ENCODE measurements at places on chromosomes 3 and 15.

DNA sequence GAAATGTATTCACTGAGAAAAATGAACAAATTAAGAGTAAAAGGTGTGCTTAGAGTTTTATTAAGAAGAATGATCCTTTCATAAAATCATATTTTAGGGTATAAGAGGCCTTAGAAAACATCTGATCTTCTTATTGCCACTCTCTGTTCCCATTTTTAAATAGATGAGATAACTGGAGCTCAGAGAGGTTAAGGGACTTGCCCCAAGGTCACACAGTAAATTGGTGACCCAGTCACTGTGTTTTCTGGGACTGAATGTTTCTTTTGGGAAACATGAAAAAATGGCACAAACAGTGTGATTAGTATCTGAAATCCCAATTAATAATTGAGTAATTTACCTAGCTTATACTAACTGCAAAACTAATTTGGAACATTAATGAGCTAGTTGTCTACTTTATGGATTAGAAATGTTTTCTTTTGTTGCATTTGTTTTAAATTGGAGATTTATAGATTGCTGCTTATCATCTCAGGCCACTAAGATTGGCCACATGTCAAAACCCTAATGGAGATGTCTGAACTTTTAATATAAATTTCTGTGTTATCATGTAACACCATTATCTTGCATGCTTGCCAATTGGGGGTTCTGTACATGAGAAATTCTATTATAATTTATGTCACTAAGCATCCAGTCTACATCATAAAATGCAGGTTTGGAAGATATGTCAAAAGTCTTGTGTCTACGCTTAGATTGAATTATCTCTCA lies 64.9 kb downstream of the CMSS1 start:
- no peak for DNase-seq

GRCh38 chr15:81026836-81027599 lies 26.3 kb downstream of the TLNRD1 start:
- no peak for DNase-seq

GRCh38 chr15:70212286-70212962 lies 114.7 kb upstream of the TLE3 start:
- no peak for DNase-seq

DNA sequence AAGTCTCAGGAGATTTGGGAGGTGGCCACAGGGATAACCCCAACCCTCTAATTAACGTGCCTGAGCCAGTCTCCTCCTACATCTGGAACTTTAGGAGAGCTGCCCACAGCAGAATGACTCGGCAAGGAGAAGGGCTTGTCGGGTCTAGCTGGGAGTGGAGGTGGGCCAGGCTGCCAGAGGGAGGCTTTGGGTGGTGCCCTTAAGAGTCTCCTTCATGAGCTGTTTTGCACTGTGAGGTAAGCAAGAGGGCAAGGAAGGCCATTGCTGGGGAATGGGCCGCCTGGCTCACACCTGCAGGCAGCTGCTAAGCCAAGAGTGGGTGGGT lies 3.6 kb upstream of the TNK2 start:
- no peak for DNase-seq

- no peak for DNase-seq
Measured at GRCh38 chr3:154235330-154235729, 89.0 kb downstream of the DHX36 start.

- DNase-seq = no peak
Measured at GRCh38 chr3:119310071-119310470, 15.9 kb downstream of the ARHGAP31 start.

DNA sequence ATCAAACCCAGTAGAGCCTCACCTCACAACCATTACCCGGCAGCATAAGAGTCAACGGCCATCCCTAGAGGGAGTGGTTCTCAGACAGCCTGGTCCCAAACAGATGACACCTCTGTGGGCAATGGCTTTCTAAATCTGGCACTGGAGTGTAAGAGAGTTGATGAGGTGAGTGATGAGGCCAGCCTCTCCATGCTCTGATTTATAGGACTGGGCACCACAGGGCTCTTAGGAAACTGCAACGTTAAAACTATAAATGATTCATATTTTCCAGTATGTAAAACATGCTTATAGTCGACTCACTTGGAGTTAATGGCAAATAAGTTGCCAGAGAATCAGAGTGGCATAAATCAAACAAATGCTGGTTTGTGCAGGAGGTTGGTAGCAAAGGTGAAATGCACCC lies 187.7 kb downstream of the GREM1 start:
- no peak for DNase-seq

- no peak for DNase-seq
Measured at GRCh38 chr15:60255390-60255789, 142.4 kb downstream of the ANXA2 start.

- no peak for DNase-seq
Measured at GRCh38 chr3:194852831-194853508, 167.3 kb downstream of the FAM43A start.

GRCh38 chr15:89621547-89621946 lies 33.7 kb downstream of the KIF7 start:
- DNase-seq = no peak

GRCh38 chr3:157330206-157330605 lies 106.4 kb upstream of the PTX3 start:
- DNase-seq = no peak

DNA sequence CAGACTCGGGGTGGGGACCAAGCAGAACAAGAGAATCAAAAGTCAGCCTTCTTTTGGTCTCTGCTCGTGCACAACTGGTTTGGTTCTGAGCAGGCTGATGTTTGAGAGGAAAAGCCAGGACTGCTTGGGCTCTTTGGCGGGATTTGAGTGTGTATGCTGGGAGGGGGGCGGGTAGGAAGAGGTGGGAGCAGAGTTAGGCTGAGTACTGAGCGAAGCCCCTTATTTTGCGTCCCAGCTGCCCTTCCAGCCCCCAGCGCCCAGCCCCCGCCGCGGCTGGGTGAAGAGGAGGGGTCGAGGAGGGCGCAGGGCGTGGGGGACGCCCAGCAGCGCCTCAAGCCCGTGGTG lies 153.5 kb upstream of the GOLIM4 start:
- DNase-seq = no peak

GRCh38 chr3:15982667-15983196 lies 185.0 kb upstream of the ANKRD28 start:
- DNase-seq = no peak

GRCh38 chr3:128313071-128313725 lies 153.5 kb downstream of the DNAJB8 start:
- DNase-seq = no peak

DNA sequence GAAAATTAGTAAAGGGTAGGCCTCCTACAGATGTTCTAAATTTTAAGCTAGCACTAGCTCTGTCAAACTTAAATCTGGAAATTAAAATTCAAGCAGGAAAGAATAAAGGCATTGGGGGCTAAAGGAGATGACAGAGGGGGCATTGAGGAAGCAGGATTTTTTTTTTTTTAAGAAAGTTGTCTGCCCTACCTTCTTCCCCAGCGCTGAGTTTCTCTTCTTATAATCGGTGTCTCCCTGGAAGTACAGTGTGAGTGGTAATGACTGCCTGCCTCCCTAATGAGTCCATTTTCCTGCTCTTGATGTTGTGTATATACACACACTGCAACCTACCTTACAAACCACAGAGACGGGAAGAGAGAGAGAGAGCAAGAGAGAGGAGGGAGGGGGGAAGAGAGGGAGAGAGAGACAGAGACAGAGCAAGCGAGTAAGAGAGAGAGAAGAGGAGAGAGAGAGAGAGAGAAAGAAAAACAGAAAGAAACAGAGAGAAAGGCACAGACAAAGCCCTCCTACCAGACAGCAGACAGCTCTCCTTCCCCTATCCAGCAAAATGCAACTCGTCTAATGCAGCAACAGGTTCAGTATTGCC lies 47.0 kb downstream of the ZBTB20 start:
- DNase-seq = no peak

DNA sequence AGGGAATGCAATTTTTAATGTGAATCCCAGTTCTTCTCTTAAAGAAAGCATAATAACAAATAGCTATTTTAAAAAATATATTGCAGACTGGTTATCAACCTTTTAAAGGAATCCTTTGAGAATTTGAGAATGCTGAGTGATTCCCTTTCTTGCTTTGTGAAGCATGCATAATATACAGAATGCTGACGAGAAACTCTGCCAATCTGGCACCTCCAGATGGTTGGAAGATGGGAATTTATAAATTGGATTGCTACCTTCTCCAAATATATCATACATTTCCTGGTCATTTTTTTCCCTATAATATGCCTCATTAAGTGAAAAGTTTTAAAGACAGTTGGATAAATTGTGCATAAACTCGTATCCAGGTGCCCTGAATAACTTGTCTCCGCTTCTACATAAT lies 333.9 kb upstream of the ARPP21 start:
- no peak for DNase-seq

DNA sequence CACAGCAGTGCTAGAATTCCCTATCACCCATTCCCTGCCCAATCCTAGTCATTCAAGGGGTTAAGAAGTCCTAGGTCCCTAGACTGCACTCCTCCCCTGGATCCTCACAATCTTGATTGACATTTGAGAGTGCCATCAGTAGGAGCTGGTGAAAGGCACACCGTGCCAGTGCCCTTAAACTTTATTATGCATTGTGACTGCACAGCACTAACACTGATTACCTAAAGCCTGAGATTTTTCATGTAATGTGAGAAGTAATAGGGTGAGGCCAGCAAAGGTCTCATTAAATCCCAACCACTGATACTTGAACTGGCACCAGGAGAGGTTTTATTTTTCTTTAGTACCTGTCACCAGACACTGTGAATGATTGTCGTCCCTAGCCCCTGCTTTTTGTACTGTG lies 16.3 kb downstream of the GXYLT2 start:
- DNase-seq = no peak

DNA sequence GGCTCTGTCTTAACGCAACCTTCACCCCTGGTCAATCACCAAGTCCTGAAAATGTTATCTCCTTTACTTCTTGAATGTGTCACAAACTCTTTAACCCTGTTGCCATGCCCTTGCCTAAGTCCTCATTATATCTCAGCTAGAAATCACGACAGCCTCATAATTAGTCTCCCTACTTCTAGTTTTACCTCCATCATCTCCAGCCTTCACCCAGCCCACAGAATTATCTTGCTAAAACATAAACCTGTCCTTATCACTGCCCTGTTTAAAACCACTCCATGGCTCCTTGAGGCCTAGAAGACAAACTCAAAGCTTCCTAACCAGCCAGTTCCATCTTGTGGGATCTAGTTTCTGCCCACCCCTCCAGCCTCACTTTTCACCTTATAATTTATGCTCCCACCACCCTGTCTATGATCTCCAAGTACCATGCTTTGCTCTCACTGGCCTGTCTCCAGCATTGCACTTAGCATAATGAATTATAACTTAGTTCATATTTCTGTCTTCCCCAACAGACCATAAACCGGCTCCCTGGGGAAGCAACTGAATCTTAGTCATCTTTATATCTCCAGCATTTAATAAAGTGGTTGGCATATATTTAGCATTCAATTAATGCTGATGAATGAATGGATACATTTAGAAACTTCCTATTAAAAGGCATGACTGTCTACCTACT lies 39.2 kb downstream of the GPR176 start:
- no peak for DNase-seq

- no peak for DNase-seq
Measured at GRCh38 chr3:34793057-34793456, 846.3 kb upstream of the ARPP21 start.

- no peak for DNase-seq
Measured at GRCh38 chr3:30737743-30738499, 131.5 kb downstream of the TGFBR2 start.

- no peak for DNase-seq
Measured at GRCh38 chr15:72175186-72176044, 22.2 kb downstream of the GRAMD2A start.

DNA sequence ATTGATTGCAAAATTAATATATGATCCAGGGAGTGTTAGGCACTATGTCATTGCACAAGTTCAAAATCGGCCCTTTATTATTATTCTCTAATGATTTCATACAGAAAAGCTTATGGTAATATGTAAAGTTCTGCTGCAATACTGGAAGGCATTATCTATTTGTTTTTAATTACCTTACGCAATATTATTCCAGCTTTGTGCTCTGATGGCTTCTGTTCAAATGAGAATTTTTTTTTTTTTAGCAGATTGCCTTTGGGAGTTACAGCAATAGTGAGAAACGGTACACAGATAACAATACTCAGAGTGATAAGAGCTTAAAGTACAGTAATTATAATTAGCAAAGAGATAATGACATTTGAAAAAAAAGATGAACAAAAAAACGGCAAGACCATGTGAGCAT lies 602.2 kb upstream of the ALCAM start:
- DNase-seq = no peak

DNA sequence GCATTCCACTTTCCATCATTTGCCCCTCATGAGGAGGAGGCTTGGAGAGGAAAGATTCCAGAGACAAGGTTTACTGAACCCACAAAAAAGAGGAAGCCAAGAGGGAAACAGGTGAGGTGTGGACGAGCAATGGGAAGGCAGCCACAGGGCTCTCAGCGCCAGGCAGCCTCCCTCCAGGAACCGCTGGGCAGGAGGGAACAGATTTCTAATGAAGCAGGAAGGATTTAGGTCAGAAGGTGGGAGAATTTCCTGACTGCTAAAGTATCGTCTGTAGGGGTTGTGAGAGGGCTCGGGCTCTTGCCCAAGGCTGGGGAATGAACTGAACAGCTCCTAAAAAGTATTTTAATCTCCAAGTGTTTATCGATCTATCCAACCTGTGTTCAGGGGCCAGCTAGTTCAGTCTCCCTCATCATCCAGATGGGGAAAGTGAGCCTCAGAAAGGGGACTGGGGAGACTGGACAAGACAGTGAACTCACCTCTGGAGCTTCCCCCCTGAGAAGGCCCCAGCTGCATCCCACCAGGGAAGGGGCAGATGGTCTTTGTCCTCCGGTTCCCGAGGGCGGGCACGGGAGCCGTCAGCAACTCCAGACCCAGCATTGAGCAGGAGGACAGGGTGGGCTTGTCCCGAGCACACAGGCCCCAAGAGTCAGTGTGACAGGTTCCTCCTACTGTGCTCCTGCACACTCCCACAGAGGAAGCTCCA lies 10.5 kb downstream of the LOXL1 start:
- no peak for DNase-seq

DNA sequence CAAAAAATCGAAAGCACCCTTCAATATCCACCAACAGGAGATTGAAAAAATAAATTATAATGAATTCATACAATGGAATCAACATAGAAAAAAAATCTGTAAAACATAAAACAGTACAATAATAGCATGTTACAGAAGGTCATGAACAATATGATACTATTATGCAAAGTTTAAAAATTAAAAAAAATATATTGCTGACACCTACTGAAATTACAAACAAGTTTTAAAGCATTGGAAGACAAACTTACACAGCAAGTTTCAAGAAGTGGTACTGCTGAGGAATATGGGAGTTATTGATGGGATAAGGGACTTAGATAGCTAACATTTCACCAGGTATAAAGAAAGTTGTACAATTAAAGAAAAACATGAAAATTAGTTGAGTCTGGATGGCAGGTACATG lies 89.4 kb downstream of the EFL1 start:
- no peak for DNase-seq
